ENCODE measurements at places on chromosomes 4 and X. TPM values are rescaled to one million over a fixed set of nuclear protein-coding genes. Genes with fewer than 3 reads are reported as not detected.

Gene RBM46
- total RNA-seq = not detected

DNA sequence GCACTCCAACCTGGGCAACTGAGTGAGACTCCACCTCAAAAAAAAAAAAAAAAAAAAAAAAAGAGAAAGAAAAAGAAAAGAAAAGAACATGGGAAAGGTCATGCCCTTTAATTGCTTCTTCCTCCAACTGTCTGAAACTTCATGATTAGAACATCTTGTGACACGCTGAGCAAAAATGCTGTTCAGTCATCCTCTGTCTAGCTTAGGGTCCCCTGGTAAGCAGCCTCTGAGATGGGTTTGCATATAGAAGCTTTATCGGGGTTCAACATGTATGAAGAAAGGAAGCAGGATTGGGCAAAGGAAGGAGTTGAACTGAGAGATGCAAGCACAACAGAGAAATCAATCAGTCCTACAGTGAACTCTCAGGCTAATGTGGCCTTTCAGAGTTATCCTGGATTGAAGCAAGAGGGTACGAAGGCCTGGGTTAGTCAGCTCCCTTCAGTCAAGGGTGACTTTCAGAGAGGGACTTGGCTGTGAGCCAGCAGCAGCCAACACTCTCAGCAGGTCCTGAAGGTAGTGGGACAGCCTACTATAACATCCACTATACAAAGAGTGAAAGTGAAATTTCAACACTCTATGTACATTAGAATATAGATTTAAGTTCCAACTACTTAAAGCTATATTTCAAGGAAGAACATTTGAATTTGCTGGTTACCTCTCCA, 11.4 kb downstream of the MAOB start:
- no peak for DNase-seq

- peak; percentile 87 for DNase-seq
These were observed 1.5 kb downstream of the SASH3 start for GRCh38 chrX:129781134-129781672.

Gene ADGRG2
- not detected for total RNA-seq

GRCh38 chr4:168098248-168098717, 5.9 kb downstream of the ANXA10 start:
- DNase-seq = no peak

DNA sequence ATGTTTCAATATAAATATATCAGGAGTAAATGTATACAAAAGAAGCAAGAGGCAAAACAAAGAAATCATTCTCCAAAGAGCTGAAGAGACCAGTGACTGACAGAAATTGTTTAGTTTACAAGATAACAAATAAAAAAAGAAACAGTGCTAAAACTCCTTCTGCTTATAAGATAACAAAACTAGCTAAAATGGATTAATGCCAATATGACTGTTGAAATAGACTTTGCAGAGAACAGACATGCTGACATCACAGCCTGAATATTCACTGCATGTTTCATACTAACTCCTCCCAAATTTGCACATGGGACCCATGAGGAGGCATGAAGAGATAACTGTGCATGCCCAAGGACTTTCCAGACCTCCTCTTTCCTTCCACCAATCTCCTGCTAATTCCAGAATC, 6.2 kb upstream of the GABRA4 start:
- no peak for DNase-seq

Gene F11
- not detected for total RNA-seq

Gene TAF9B
- total RNA-seq = 24.0 TPM

Gene SMIM31
- total RNA-seq = not detected
